Vagina (tissue), 2 donors: ENCODE measurements at places on chromosomes 16 and 17.

DNA sequence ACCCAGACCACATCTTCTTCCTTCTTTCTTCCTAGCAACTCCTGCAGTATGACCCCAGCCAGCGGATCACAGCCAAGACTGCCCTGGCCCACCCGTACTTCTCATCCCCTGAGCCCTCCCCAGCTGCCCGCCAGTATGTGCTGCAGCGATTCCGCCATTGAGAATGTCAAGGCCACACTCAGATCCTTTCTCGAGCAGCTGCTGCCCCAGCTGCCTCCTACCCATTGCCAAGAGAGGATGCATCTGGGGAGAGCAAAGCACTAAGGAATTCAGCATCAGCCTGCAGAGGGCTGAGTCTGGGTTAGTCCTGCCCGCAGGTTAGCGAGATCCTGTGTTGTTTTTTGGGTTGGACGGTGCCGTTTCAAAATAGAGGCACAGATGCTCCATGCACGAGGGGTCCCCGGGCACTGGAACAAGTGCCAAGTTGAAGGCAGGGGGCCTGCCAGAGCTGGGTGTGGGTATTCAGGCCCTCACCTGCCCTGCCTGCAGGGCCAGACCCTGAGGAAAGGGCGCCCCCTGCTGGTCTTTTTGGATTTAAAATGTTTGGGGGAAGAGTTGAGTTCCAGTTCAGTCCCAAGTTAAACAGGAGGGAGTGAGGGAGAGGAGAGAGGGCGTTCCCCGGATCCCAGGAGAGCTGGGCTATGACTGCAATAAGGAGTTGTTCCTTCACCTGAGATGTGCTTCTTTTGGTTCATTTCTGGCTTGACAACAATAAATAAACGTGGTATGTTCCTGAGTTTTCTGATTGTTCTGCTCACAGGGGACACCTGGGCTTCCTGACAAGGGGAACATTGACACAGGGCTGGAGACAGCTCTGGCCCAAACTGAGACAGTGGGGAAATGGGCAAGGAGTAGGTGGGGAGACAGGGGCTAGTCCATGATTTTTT is 4.9 kb downstream of the CDK3 start:
- no peak for DNase-seq

DNA sequence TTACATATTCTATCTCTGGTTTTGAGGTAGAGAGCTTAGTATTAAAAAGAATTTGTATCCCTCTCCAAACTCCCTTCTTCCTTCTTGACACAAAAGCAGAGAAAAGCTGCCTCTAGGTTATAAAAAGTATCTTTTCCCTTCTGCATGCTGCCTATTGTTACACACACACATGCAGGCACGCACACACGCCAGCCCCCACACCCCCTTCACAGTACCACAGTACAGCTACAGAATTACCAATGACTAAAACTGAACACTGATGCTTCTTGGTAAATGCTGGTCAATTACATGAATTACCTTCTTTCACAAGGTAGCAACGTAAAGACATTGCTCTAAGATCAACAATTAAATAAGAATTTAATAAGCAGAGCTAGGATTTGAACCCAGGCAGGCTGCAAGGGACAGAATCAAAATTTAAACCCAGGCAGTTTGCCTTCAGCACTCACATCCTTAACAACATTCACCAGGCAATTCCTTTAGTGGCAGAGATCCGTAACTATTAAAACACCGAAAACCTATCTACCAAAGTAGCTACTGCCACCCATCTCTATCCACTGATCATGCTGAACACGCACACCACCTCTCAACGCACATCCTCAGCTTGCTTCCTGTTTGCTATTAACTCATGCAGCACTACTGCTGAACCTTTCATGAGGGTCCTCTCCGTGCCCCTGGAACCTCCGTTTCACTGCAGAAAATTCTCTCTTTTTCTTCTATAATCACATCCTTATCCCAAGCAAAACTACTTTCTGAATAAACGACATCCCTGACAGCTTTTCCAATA is 37.8 kb downstream of the YWHAE start:
- DNase-seq, result no peak

DNA sequence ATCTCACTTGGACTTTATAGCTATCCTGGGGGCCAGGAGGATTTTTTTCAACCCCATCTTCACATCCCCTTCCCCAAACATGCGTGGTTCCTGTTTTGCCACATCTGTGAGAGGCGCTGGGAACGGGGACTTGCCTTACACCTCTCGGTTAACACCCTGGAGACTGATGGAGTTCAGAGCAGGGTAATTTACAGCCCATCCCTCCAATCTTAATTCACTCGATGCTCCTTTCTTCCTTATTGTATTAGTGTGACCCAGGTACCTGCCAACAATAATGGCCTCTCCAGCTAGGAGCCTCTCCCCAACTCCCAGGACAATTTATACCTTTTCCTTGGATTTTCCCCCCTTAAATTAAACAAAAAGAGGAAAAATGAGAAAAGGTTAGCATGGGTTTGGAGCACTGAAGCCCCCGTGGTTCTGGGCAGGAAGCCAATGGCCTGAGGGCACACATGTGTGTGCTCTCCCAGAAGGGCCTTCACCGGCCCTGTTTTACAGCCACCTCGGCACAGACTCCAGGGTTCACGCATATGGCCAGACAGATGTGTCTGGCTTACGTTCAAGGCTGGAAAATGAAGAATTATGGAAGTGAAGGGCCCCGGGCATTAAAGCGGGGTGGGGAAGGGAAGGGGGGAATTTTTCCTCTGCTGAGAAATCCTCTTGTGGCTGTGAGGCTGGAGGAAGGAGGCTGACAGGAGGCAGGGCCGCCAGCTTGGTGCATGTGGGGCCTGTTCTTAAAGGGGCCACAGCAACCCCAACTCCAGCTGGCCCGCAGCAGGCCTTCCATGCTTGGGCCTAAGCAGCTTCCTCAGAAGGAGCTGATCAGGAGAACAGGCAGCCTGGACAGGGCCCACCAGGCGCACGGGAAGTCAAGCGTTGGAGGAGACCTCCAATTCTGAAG is 21.4 kb downstream of the HIC1 start:
- no peak for DNase-seq

- no peak for DNase-seq
These were observed 134.4 kb downstream of the MAF start for GRCh38 chr16:79466111-79466510.

- no peak for DNase-seq
These were observed 213.9 kb downstream of the MRTFB start for GRCh38 chr16:14284930-14285512.

DNA sequence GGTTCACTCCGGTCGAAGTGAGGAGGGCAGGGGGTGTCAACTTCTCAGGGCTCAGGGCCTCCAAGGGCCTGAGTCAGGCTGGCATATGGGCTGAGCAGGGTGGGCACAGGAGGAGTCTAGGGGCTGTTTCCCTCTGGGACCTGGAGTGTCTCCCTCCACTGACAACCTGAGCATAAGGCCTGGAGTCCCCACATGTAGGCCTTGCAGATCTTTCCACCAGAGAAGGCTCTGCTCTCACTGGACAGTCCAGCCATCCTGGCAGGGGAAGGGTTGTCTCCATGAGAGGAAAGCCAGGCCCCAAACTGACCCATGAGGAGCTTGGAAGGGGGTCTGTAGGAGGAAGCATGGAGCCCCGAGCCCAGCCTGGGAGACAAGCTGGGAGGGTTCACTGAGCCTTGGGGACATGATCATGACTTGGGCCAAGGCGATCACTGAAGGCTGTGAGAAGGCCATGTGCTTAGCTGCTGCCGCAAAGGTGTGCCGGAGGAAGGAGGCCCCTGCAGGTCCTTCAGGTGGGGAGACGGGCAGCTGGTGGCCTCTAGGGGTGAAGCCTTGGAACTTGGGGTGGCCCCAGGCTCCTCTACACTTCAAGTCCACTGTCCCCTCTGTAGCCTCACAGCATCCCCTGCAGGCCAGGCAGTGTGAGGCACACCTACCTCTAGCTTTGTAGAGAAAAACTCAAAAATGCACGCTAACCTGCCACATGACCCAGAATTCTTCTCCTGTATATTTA is 9.9 kb downstream of the CMTM2 start:
- DNase-seq, result no peak

- DNase-seq, result no peak
These were observed 64.2 kb upstream of the DOC2B start for GRCh38 chr17:245611-246010.

- peak; percentile 67 for DNase-seq
These were observed 38.6 kb upstream of the BRD7 start for GRCh38 chr16:50407351-50407750.

- no peak for DNase-seq
These were observed 22.3 kb downstream of the UNC45B start for GRCh38 chr17:35169835-35170363.

DNA sequence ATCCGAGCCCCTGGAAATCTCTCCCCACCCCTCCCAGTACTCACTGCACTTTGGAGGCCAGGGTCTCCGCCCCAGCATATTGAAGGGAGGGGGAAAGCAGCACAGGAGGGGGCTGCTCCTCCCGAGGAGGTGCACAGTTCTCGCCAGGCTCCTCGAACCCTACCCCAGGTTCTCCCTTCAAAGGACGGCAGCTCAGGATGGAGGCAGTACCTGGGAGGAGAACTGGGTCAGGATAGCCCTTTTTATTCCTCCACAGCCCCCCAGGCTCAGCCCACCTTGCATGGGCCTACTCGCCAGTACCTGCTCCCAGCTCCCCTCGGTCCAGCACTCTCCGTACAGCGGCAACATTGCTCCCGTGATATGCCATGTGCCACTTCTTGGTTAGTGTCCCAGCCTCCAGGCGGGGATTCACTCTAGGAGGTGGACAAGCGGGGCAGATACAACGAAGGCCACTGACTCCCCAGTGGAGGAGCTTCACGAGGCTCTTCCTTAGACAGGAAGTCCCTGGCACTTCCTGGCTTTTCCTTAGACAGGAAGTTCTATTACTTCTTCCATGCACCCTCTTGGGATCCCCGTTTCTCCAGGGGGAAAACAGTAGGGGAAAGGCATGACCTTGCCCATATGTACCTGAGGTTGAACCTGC is 2.1 kb upstream of the GPS2 start:
- DNase-seq, result no peak
